ENCODE measurements at places on chromosomes 5 and 9.

- peak; percentile 46 for DNase-seq
Observed at GRCh38 chr5:13218518-13218917, 726.0 kb downstream of the DNAH5 start.

- DNase-seq: no peak
Observed at GRCh38 chr9:22455181-22455580, 8.6 kb downstream of the DMRTA1 start.

- DNase-seq: peak; percentile 51
Observed at GRCh38 chr5:106454651-106455415, 1215.9 kb downstream of the EFNA5 start.

DNA sequence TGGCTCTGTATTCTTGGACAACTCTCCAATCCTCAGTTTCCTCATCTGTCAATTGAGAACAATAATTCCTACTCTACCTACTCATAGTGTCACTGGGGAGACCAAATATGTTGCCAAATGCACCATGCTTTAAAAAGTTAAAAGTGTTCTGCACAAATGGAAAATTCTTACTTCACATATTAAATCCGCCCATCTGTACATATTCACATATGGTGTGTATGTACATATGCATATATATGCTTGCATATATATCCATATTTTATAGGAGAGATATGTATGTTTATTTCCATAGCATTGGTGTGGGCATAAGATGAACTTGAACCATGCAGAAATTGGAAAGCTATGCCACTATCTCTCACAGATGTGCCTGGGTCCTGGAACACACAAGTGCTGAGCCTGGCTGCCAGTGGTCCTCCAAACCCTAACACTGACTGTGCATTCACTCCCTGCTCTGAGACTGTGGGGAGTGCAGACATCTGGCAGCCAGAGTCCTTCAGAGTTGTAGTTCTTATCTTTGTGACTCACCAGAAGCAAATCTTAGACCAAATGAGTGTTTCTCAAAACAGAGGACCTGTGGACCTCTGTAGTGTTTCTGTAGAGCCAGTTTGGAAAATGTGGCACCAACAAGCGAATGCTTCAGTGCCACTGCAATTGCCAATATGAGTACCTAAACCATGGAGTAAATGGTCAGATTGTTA, 168.7 kb downstream of the GRIA1 start:
- DNase-seq: peak; percentile 53

DNA sequence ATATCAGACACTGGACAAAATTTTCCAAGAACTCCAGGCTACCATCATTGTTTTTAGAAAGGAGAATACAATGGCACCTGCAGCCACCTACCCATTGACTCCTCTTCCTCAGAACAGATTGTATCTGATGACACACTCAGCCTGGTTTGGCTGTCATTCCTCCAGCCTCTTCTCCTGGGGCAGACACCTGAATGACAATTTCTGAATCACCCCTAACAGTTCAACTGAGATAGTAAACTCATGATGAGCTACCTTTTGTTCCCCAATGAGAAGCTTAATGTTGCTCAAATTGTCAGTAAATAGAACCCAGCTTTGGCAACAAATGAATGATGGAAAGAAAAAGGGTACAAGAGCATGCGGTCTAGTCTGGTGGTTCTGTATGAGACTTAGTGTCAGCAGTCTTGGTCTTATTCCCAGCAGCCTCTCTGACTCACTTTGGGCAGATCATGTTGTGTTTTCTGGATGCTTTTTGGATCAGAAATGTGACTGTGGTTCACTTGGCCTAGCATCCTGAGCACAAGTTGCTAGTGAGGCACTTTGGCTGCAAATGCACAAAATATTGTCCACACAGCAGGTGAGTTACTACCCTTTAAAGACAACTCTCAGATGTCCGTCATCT, 78.3 kb downstream of the MAMDC2 start:
- DNase-seq: peak; percentile 26

DNA sequence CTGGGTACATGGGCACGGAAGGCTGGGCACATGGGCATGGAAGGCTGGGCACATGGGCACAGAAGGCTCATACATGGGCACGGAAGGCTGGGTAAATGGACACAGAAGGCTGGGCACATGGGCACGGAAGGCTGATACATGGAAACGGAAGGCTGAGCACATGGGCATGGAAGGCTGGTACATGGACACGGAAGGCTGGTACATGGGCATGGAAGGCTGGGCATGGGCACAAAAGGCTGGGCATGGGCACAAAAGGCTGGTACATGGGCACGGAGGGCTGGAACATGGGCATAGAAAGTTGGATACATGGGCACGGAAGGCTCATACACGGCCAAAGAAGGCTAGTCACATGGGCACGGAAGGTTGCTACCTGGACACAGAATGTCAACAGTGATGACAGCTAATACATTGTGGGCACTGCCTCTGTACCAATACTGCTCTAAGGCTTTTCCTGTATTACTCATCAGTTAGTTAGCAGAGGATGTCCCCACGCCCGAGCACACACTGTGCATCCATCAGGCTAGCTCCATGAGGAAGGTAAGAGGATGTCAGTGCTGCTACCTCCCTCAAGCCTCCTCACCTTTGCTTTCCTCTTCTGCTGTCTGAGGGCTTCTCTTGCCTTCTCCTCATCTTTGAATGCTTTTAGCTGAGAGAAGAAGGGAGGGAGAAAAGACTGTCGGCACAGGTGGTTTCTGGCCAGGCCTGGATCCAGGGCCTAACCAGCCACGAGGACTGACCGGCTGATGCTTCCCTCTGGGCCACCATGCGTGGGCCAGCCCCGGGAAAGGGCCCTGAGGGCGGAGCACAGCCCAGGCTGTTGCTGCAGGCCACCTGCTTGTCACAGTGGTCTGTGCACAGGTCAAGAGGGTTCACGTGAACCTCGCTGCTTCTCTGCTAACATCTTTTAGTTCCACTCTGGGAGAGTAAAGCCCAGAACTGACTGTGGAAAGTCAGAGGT, 14.3 kb downstream of the GPX3 start:
- DNase-seq: peak; percentile 62

GRCh38 chr5:10064546-10065195, 185.0 kb downstream of the ATPSCKMT start:
- DNase-seq: no peak

DNA sequence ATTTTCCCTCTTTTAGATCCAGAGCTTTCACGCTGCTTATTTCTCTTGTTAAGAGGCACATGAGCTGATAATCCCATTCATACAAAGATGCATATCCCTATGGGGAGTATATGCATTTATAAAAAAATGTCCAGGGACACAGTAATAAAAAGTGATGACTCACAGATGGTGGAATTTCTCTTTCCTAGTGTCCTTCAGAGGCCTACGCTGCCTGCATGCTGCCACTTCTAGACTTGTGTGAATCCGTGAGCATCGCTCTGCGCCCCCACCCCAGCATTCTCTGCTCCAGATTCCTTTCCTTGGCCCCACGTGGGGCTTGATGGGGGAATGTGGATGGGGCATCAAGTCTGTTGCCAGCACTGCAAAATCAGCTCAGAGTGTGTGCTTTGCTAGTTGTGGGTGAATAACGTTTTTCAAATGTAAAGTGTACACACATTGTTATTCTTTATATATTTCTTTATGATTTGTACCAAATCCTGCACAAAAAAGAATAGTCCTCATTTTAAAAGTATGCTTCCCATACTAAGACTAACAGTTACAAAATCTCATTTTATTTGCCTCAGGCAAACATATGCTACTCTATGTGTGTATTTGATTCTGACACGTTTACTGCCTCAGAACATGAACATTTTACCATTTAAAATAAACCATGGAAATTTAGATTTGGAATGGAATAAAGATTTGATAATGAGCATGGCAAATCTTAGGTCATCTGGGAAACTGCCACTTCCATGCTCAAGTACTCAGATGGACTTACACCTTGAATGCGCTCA, 22.4 kb upstream of the RASGRF2 start:
- peak; percentile 66 for DNase-seq

GRCh38 chr5:146645342-146645741, 129.4 kb upstream of the GPR151 start:
- no peak for DNase-seq

- DNase-seq: no peak
Observed at GRCh38 chr9:83765376-83765775, 52.2 kb downstream of the GKAP1 start.

DNA sequence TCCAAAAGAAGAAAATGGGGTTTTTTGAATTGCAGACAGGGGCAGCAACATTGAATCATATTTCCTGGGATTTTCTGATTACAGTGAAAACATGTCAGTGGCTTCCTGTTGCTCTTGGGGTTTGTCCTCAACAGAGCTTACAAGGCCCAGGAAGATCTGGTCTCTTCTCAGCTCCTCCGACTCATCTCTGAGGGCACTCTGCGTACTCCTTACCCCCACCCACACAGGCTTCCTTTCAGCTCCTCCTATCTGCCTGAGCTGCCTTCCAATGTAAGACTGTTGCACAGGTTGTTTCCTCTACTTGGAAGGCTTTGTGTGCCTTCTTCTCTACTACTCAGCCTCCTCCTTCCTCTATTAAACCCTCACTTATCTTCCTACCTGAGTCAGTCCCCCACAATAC, 245.1 kb upstream of the MEF2C start:
- peak; percentile 15 for DNase-seq

DNA sequence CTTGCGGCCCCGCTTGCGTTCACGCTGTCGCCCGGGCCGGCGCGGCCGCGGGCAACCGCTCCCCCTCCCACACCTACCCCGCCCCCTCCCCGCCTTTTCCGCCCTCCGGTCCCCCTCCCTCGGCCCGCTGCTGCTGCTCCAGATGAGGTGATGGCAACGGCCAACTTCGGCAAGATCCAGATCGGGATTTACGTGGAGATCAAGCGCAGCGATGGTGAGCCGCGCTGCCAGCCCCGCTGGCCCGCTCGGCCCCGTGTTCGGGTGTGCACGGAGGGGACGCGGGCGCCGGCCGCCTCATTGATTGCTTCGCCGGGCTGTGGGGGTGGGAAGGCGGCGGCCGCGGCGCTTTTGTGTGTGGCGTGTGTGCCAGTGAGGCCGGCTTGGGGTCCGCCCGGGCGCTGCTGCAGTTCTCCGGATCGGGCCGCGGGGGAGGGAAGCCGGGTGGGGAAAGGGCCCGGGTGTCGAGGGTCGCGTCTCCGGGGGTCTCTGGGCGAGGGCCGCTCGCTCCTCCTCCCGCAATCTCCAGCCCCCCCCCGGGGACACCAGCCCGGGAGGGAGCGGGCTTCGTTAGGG, 403 bp downstream of the KIF2A start:
- DNase-seq: no peak

- DNase-seq: no peak
Observed at GRCh38 chr5:145050181-145050580, 785.0 kb downstream of the PRELID2 start.

GRCh38 chr9:72926506-72926905, 26.3 kb downstream of the ALDH1A1 start:
- DNase-seq: no peak

GRCh38 chr5:34923694-34924461, 5.5 kb upstream of the DNAJC21 start:
- peak; percentile 95 for DNase-seq

GRCh38 chr9:91420501-91421127, 3.0 kb downstream of the NFIL3 start:
- DNase-seq: peak; percentile 20

GRCh38 chr5:32339198-32339597, 26.5 kb upstream of the MTMR12 start:
- DNase-seq: peak; percentile 66

DNA sequence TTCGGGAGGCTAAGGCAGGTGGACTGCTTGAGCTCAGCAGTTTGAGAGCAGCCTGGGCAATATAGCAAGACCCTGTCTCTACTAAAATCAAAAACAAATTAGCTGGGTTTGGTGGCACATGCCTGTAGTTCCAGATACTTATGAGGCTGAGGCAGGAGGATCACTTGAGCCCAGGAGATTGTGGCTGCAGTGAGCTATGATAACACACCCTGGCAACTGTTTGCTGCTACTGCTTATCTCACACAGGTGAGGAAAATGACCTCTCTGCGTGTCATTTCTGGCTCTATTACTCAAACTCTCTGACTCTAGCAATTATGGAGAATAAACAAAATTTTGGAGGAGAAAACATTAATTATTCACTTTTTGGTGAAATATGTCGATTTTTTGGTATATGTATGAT, 45.3 kb upstream of the TMC1 start:
- no peak for DNase-seq

DNA sequence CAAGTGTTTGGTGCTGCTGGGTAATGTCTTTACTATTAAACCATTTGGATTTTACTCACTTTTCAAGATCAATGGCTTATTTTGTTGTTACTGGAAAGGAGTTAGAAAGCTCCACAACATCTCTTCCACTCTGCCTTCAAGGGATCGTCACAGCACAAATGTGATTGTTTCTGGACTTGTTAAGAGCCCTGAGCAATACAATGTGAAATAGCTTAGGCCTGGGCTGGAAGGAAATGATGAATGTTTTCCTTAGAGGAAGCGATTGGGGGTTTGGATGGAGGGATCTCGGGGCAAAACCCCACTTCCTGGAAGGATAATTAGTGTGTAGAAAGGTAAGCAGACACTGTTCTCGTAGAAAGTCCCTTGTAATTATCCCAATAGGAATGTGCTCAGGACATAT, 59.3 kb upstream of the MYO10 start:
- DNase-seq: peak; percentile 67

GRCh38 chr5:65061250-65061973, 292.7 kb downstream of the CWC27 start:
- DNase-seq: no peak

DNA sequence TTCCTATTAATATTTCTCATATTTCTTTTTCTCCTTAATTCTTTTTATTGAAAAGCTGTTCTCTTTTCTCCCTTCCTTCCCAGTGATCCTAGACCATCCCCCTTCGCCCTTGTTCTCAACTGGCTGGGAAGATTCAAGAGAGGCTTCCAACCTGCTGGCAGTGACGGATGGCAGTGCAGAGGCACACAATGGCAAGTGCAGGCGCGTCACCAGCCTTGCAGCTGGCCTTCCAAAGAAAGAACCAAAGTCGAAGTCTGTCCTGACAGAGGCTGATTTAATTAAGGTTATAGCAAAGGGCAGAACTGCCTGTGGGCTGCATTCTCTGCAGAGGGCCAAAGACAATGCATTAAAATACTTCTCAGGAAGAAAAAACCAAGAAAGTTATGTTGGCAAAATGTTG, 7.4 kb downstream of the CEMIP2 start:
- DNase-seq: no peak

DNA sequence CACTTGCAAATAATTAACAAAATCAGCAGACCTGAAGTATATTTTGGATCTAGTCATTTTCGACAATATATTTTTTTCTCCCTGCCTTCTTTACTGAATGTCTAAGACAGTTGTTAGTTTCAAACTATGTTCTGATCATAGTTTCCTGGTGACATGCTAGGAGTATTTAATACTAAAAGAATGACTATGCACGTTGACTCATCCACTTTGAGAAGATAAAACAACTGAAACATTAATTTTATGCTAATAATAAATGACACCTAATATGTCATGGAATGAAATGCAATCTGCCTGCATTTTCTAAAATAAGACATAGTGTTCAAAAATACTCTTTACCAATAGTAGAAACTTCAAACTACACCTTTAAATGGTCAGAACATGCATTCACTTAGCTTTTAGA, 2123.7 kb upstream of the C9orf72 start:
- peak; percentile 61 for DNase-seq

GRCh38 chr9:76744336-76744735, 19.9 kb upstream of the PCA3 start:
- DNase-seq: no peak

GRCh38 chr5:158869854-158870253, 229.9 kb downstream of the EBF1 start:
- DNase-seq: no peak

GRCh38 chr9:95409650-95410426, 92.3 kb upstream of the FANCC start:
- peak; percentile 72 for DNase-seq

Data from ELR (cell line).